CD8-positive, alpha-beta memory T cell (primary cell): ENCODE measurements at places on chromosomes 5 and 9.

GRCh38 chr9:131733541-131734061 lies 6.3 kb downstream of the RAPGEF1 start:
- peak; percentile 39 for DNase-seq

GRCh38 chr9:130857864-130858738 lies 23.0 kb downstream of the ABL1 start:
- DNase-seq, result no peak

GRCh38 chr9:132407196-132407595 lies 556 bp upstream of the TTF1 start:
- no peak for DNase-seq

DNA sequence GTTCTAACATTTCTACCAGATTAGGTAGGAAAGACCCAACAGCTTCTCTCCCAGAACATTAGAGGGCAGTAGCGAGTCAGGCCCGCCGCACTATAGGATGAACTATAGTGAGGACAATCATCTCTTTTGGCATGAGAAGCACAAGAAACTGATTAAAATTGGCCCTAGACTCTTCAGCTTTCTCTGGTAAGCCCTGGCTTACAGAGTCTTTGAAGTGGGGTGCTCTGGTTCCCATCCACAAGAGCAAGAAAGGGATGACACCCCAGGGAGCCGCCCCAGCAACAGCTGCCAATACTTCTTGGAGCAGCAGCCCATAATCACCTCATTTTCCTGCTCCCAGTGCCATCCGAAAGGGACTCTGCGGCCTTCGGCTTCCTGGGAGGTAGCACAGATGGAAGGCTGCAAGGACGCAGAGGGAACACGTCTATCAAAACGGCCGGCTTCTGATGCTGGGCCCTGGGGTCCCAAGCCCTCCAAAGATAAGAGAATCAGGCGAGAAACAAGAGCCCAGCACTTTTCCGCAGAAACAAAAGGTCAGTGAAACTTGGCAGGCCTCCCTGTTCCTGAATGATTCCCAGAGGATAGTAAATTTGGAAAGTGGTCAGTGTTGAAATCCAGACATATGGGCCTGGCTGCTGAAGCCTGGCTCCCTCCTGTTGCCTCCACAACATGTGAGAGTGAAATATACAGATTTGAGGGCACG lies 69.3 kb downstream of the HSD17B3 start:
- DNase-seq, result peak; percentile 17

- no peak for DNase-seq
These were observed 13.7 kb upstream of the GRIA1 start for GRCh38 chr5:153476767-153477166.

GRCh38 chr5:60248901-60249300 lies 355.4 kb upstream of the PDE4D start:
- DNase-seq, result no peak

DNA sequence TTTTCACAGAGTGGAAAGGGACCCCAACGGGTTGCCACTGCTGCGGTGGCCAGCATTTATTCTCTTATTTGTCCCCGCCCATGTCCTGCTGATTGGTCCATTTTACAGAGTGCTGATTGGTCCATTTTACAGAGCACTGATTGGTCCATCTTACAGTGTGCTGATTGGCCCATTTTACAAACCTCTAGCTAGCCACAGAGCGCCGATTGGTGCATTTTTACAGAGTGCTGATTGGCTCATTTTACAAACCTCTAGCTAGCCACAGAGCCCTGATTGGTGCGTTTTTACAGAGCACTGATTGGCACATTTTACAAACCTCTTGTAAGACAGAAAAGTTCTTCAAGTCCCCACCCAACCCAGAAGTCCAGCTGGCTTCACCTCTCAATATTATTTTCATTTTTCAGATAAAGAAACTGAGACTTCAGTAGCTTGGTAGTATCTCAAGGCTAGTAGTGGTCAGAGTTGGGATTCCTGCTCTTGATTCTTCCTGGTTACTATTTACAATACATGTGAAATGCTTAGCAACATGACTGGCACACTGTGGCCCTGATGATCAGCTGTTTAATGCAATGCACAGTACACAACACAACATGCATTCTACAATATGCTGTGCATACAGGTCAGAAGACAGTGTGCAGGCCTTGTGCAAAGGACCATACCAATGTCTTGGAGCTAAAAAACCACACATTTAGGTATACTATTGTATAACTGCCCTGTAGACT lies 63.6 kb upstream of the BOD1 start:
- no peak for DNase-seq

DNA sequence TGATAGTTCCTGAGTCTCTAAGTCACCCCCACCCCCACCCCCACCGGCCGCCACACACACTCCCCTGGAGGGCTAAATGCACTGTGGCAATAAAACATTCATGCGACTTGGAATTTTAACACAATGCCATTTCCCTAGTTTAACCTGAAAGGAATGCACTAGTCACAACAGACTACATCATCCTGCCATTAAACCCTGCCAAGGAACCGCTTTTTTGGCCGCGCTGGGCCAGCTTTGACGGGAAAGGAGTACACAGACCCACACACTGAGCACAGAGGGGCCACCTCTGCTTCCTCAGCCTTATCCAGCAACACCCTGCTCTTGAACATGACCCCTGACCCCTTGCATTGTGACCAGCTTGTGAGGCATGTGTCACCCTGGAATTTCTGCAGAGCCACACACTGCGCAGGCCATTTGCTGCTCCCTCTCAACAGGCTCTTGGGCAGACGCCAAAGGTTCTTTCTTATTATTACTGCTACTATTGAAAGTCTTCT lies 165.3 kb downstream of the BNC2 start:
- DNase-seq, result no peak

- DNase-seq, result no peak
These were observed 717.8 kb downstream of the DTWD2 start for GRCh38 chr5:118270526-118270925.

DNA sequence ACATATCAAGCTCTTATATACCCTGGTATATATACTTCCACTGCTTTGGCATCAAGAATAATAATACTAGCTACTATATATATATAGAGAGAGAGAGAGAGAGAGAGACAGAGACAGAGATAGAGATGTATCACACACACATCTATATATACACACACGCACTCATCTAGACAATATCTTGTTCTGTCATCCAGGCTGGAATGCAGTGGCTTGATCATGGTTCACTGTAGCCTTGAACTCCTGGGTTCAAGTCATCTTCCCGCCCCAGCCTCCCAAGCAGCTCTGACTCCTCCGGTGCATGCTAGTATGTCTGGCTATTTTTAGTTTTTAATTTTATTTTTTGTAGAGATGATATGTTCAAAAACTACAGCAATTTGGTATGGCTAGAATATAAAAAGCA lies 22.5 kb downstream of the ANKHD1 start:
- no peak for DNase-seq

- no peak for DNase-seq
These were observed 385.2 kb upstream of the KLF4 start for GRCh38 chr9:107874591-107875369.

GRCh38 chr5:111478266-111478665 lies 34.1 kb downstream of the STARD4 start:
- DNase-seq, result no peak

DNA sequence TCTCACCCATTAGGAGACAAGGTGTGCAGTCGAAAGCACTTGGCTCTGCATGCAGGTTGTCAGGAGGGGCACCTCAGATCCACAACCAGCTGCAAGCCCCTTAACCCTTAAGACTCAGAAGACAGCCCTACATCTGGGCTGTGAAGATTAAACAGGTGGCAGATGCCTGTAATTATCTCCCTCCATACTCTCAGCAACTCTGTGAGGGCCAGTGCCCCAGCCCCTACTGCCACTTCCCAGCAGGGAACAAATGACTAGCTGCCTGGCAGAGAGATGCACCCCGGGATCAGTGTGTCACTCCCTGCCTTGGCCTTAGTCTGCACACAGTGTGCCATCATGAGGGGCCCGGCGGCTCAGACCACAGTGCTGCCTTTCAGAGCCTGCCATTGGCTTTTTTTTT lies 42.0 kb downstream of the CRB2 start:
- DNase-seq, result no peak

DNA sequence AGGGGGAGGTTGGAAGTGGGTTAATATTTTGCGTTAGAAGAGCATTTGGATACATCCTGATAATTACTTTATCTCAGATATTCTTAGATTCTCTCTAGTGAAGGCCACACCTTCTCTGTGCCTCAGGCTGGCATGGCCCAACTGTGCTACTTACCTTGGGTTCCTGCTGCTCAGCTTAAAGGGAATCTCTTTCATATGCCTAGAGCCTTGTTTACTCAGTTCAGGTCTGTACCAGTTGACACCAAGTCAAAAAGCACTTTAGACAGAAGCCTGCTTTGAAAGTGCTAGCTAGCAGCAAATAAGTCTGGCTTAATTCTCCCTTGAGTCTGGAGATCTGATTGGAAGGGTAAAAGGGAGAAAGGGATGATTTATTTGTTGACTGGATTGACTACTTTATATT lies 74.8 kb downstream of the GHR start:
- DNase-seq, result no peak

DNA sequence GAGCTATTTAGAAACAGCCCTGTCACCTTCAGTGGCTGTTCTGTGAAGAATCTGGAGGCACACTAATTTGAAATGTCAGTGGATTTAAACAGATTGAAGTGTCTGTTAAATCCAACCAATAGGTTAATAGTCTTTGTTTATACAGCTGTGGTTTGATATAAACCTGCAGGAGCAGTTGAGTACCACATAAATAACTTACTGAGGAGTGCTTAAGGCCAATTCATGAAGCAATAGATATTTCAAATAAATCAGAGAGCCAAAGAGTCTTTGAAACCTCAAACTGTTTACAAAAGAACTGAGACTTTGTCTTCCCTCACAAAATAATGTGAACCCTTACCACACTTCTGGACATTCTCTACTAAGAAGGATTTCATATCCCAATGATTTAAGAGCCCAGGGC lies 111.9 kb downstream of the FEM1C start:
- no peak for DNase-seq

DNA sequence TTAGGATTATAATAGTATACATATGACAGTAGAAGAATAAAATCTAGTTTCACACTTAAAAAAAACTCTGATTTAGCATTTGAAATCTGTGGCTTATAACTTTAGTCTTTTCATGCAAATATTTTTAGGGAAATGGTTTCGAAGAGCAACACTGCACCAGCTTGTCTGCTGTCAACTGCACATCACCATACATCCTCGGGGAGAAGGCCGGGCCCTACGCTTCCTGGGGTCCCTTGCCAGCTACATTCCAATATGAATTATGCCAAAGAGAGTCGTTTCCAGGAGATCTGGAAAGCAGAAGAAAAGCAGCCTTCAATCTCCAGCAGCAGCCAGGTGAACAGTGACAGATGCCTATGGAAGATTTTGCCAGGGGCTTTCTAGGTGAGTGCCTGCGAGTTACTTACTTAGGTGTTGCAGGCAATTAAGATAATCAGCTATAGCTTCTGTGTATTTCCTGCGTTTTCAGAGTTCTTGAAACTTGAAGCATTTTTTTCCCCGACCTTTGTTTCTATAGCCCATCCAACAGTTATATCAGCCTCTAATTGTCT lies 166.8 kb downstream of the TRPM3 start:
- DNase-seq, result no peak

- no peak for DNase-seq
These were observed 145.9 kb upstream of the FST start for GRCh38 chr5:53334431-53334941.

DNA sequence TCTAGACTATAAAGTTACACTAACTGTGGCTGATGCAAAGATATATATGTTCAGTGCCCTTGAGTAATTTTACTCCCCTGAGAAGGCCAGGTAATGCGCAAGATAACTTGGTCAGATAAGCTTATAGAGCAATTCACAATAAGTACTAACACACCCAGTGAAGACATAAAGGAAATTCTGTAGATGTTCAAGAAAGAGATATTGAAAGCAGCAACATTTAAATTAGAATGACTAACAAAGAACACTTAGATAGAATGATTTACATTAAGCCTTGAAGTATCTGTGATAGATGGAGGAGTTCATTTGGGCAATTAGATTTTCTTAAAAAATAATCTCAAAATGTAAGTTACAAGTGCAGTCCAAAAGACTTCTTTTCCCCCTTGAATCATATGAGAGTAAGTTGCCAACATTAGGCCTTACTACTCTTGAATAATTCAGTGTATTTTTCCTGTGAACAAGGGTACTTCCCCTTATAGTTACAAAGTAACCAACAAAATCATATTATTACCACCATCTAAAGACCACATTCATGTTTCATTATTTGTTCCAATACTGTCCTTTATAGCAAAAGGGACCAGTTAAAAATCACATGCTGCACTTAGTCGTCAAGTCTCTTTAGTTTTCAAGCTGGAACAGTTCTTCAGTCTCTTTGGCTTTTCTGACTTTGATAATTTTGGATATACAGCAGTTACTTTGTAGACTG lies 44.4 kb upstream of the ELOVL7 start:
- no peak for DNase-seq

DNA sequence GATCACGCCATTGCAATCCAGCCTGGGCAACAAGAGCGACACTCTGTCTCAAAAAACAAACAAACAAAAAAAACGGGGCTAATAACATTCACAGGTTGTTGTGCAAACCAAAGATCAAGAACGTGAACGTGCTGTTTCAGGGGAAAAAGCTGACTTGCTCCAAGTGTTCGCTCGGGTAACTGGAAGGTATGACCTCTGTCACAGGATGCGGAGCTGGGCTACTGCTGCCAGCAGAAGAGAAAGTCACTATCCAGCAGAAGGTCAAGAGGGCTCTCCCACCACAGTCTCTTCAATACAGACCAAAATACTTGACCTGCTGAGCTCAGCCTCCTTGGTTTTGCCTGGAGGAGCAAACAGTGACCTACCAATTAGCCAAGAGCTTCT lies 59.7 kb downstream of the ABCA1 start:
- no peak for DNase-seq

DNA sequence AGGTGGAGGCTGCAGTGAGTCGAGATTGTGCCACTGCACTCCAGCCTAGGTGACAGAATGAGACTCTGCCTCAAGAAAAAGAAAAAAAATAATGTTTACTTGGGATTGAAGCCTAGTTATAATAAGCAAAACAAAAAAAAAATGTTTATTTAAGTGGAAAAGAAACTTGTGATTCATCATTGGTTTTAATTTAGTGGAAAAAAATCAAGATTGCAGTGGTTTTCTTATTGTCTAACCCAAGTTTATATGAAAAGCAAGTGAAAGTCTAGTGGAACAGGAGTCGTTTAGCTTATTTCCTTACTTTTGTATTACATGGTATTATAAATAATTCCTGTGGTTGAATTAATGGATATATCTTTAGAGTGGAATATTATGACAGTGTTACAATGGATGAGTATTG lies 8.4 kb downstream of the CNOT8 start:
- no peak for DNase-seq

DNA sequence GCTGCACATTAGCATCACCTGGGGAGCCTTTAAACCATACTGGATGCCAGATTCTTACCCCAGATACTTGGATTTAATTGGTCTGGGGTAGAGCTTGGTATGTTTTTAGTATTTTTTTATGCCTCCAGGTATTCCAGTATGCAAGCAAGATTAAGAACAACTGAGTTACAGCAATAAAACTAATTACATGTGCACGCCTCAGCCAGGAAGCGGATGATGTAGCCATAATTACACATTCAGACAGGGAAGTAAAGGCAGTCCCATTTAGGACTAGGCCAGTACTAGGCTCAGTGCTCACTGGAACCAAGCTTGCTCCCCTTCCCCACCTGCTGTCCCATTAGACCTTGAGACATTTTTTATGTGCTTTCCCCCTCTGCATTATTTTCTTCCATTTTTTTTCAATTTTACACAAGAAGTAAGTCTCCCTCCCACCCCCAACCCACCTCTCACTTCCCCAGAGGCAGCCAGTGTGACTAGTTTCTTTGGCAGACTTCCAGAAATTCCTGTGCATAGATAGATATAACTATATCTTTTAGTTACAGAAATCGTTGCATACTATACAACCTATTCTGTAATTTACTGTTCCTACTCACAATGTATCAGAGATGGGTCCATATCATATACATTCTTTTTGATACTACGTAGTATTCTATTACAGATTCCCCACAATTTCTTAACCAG lies 7.1 kb upstream of the GNAQ start:
- no peak for DNase-seq
